Activated CD4-positive, alpha-beta T cell treated with anti-CD3 and anti-CD28 coated beads, Interleukin-2, amount 10 ng/mL, durations not matched to agents 24 days and 14 days (primary cell): ENCODE measurements at places on chromosomes 11 and 22. TPM values are rescaled to one million over a fixed set of nuclear protein-coding genes. Genes with fewer than 3 reads are reported as not detected.

The BATF2 gene
- total RNA-seq = 0.09 TPM in 1 of 2 replicates, not detected in the other

The NCF4 gene
- total RNA-seq = 12.3 and 13.6 TPM in 2 replicates

The TMEM218 gene
- total RNA-seq = 17.3 and 18.2 TPM in 2 replicates

The OR8B12 gene
- total RNA-seq = not detected in 2 replicates

The MS4A15 gene
- total RNA-seq = not detected in 2 replicates

The TEX54 gene
- total RNA-seq = 0.79 and 2.0 TPM in 2 replicates

The MPZL3 gene
- total RNA-seq = 64.6 and 65.4 TPM in 2 replicates

GRCh38 chr22:44584256-44584902 is 86.3 kb upstream of the RTL6 start:
- H3K27ac ChIP-seq = no peak overlapping the region
- peaks cover 24% of the 10 kb centered on the region for H3K27me3 ChIP-seq
- H3K36me3 ChIP-seq = no peaks in the 10 kb centered on the region
- DNase-seq = no peak
- H3K4me3 ChIP-seq = no peak overlapping the region
- no peaks in the 10 kb centered on the region for H3K4me1 ChIP-seq

DNA sequence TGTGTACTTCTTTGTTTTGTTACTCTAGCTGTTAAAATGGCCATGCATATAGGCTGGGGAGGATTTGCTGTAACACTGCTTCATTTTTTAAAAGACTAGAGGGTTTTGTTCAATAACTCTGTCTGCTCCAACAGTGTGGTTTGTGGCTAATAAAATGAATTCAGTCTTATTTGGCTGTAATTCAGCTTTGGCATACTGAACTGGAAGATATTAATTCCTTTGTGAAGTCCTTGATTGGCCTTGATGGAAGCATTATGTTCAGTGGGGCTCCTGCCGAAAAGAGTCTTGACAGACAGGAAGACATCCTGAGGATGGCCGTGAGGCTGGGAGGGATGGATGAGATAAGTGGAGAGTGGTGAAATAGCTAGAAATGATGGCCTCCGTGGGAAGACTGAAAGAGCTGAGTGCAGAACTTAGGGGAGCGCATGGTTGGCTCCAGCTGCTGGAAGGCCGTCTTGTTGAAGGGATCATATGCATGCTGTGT is 44.8 kb upstream of the MYO18B start:
- H3K36me3 ChIP-seq = peaks cover 41% of the 10 kb centered on the region
- no peak overlapping the region for H3K4me3 ChIP-seq
- no peak for DNase-seq

DNA sequence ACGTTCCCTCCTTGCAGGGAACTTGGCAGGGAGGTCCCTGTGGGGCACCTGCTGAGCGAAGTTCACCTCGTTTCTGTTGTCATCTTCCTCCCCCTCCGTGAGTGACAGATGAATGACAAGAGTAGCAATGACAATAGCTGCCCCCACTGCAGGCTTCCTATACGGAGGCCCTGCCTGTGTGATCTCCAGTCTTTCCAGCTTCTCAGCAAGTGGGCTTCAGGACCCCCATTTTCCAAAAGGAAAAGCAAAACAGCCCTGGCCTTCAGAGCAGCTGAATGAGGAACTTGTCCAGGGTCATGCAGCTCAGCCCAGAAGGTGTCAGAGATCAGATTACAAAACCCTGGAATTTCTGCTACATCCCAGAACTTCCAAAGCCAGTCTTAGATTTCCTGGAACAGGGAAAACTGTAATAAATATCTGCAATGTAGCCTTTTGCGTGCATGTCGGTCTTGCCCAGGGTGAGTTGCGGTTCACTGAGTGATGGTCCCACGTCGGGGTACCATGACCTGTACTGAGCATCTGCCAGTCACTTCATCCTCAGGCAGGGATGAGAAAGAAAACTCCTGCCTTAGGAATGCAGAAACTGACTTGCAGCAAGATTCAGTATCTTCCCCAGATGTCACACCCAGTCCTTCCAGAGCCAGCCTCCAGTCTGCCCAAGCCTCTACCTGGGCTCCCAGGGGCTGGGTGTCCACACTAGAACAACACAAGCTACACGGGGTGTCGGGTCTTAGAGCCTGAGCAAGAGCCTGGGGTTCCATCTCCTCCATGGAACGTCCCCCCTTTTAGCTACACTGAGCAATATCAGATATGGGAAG is 1457.0 kb downstream of the BRD1 start:
- no peaks in the 10 kb centered on the region for H3K4me1 ChIP-seq
- H3K4me3 ChIP-seq = no peak overlapping the region
- DNase-seq = no peak
- no peaks in the 10 kb centered on the region for H3K36me3 ChIP-seq
- H3K27me3 ChIP-seq = peaks cover 2% of the 10 kb centered on the region
- no peak overlapping the region for H3K27ac ChIP-seq

DNA sequence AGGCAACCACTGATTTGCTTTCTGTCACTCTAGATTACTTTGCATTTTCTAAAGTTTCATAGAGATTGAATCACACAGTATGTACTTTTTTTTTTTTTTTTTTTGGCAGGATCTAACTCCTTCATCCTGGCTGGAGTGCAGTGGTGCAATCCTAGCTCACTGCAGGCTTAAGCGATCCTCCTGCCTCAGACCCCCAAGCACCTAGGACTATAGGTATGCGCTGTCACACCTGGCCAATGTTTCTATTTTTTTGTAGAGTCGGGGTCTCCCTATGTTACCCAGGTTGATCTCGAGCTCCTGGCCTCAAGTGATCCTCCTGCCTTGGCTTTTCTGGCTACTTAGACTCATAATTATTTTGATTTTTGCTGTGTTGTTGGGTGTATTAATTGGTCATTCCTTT is 294.6 kb upstream of the CTSC start:
- no peaks in the 10 kb centered on the region for H3K36me3 ChIP-seq
- H3K4me3 ChIP-seq = no peak overlapping the region
- DNase-seq = no peak
- no peaks in the 10 kb centered on the region for H3K27me3 ChIP-seq
- no peak overlapping the region for H3K27ac ChIP-seq

- no peak for DNase-seq
- peaks cover 4% of the 10 kb centered on the region for H3K27me3 ChIP-seq
- H3K36me3 ChIP-seq = no peaks in the 10 kb centered on the region
- no peak overlapping the region for H3K4me3 ChIP-seq
These were observed 78.7 kb downstream of the SHANK2 start for GRCh38 chr11:71173709-71174108.

GRCh38 chr11:8766043-8766987 is 83.7 kb downstream of the RPL27A start:
- no peak overlapping the region for H3K27ac ChIP-seq
- H3K36me3 ChIP-seq = no peaks in the 10 kb centered on the region

- peak overlapping the region; percentile 32 for H3K27ac ChIP-seq
- H3K27me3 ChIP-seq = no peaks in the 10 kb centered on the region
- H3K4me3 ChIP-seq = no peak overlapping the region
- DNase-seq = no peak
- peaks cover 2% of the 10 kb centered on the region for H3K36me3 ChIP-seq
These were observed 3.5 kb upstream of the GGT1 start for GRCh38 chr22:24599514-24599913.

- H3K27ac ChIP-seq = peak overlapping the region; percentile 94
- H3K27me3 ChIP-seq = no peaks in the 10 kb centered on the region
- DNase-seq = peak; percentile 66
- H3K4me3 ChIP-seq = peak overlapping the region; percentile 84
- peaks cover 89% of the 10 kb centered on the region for H3K4me1 ChIP-seq
These were observed 13.2 kb downstream of the CD6 start for GRCh38 chr11:60984636-60985035.

GRCh38 chr11:59818572-59818971 is 8.0 kb upstream of the MRPL16 start:
- H3K36me3 ChIP-seq = no peaks in the 10 kb centered on the region
- no peak overlapping the region for H3K4me3 ChIP-seq
- H3K4me1 ChIP-seq = peaks cover 12% of the 10 kb centered on the region
- no peaks in the 10 kb centered on the region for H3K27me3 ChIP-seq

- peaks cover 14% of the 10 kb centered on the region for H3K4me1 ChIP-seq
- H3K36me3 ChIP-seq = no peaks in the 10 kb centered on the region
- H3K4me3 ChIP-seq = no peak overlapping the region
- peak; percentile 45 for DNase-seq
- peaks cover 5% of the 10 kb centered on the region for H3K27me3 ChIP-seq
These were observed 61.5 kb downstream of the MYEOV start for GRCh38 chr11:69355346-69355940.

DNA sequence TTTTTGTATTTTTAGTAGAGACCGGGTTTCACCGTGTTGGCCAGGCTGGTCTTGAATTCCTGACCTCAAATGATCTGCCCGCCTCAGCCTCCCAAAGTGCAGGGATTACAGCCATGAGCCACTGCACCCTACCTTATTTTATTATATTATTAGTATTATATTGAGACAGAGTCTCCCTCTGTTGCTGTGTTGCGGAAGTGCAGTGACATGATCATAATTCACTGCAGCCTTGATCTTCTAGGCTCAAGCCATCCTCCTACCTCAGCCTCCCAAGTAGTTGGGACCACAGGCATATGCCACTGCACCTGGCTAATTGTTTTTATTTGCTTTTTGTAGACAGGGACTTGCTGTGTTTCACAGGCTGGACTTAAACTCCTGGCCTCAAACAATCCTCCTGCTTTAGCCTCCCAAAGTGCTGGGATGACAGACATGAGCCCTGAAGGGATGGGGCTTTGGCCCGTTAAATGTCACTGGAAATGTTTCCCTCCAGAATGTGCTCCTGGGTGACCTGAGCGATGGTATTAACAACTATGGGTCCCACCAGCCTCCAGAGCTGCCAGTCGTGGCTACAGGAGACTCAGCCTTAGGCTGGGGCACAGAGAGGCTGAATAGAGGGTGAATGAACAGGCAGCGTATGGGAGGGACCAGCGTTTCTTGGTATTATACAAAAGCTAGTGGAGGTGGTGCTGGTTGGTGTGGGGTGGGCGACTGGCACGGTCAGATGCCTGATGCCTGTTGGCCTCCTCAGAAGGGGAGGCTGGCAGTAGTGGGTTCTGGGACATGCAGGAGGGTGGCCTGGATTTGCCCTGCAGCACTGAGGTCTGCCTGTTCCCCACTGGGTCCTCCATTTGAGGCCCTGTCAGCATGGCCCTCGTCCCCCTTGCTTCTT is 7.3 kb downstream of the TANGO2 start:
- H3K4me1 ChIP-seq = peaks cover 13% of the 10 kb centered on the region
- H3K4me3 ChIP-seq = no peak overlapping the region
- DNase-seq = no peak
- H3K27ac ChIP-seq = no peak overlapping the region
- H3K27me3 ChIP-seq = no peaks in the 10 kb centered on the region
